ENCODE measurements at places on chromosomes 5 and 9. TPM values are rescaled to one million over a fixed set of nuclear protein-coding genes. Genes with fewer than 3 reads are reported as not detected.

DNA sequence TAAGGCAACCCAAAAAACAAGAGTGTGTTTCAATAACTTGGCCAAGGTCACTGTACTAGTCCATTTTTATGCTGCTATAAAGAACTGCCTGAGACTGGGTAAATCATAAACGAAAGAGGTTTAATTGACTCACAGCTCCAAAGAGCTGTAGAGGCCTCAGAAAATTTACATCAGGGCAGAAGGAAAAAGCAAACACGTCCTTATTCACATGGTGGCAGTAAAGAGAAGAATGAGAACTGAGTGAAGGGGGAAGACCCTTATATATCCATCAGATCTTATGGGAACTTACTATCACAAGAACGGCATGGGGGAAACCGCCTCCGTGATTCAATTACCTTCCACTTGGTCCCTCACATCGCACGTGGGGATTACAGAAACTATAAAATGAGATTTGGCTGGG lies 64.3 kb upstream of the CAMK4 start:
- DNase-seq = no peak

DNA sequence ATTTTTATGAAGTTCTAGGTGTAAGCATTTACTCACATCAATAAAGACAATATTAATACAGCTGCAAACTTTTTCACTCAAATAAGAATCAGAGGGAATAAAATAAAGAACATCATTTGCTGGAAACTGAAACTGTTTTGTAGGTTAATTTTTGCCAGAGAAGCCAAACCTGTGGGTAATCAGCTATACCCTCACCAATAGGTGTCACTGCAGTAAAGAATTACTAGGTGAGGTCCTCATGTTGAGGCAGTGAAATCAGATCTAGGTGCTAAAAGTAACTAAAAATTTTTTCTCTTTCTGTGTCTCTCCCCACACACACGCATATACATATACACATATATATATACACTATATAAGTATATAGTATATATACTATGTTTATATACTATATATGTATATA lies 1016.3 kb upstream of the SEMA6A start:
- DNase-seq = no peak

DNA sequence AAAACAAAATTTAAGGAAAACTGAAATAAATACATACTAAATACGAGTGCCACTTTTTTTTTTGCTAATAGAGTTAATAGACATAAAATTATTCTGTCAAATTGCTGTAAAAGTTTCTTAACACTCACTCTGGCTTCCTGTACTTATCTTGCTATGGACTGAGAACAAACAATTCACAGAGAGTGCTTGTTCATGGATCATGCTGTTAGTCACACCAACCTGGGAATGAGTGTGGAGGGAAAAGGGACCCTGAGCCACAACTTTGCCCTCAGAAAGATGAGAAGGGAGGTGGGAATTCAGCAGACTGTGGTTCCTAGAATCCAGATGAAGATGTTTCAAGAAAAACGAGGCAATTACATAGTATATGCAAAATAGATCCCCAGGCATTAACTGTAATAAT lies 246.9 kb downstream of the FBXL7 start:
- no peak for DNase-seq

DNA sequence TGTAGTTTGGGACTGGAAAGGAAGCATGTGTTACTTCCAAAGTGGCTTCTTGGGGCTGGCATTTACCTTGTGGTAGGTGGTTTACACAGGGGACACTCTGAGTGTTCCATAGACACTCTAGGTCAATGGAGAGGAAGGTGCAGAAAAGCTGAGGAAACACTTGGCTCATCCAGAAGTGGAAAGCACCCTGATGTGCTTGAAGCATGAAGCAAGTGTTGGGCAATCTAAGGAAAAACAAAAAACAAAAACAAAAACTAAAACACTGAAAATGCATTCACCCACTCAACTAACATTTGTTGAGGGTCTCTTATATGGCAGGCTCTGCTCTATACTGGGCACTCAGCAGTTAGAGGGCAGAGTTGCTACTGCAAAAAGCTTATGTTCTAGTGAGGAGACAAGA lies 2.9 kb upstream of the ERAP2 start:
- DNase-seq = no peak

- DNase-seq = no peak
Observed at GRCh38 chr5:9818340-9818845, 188.2 kb upstream of the TAS2R1 start.

GRCh38 chr9:35980289-35981011 lies 22.5 kb upstream of the OR2S2 start:
- DNase-seq = no peak

DNA sequence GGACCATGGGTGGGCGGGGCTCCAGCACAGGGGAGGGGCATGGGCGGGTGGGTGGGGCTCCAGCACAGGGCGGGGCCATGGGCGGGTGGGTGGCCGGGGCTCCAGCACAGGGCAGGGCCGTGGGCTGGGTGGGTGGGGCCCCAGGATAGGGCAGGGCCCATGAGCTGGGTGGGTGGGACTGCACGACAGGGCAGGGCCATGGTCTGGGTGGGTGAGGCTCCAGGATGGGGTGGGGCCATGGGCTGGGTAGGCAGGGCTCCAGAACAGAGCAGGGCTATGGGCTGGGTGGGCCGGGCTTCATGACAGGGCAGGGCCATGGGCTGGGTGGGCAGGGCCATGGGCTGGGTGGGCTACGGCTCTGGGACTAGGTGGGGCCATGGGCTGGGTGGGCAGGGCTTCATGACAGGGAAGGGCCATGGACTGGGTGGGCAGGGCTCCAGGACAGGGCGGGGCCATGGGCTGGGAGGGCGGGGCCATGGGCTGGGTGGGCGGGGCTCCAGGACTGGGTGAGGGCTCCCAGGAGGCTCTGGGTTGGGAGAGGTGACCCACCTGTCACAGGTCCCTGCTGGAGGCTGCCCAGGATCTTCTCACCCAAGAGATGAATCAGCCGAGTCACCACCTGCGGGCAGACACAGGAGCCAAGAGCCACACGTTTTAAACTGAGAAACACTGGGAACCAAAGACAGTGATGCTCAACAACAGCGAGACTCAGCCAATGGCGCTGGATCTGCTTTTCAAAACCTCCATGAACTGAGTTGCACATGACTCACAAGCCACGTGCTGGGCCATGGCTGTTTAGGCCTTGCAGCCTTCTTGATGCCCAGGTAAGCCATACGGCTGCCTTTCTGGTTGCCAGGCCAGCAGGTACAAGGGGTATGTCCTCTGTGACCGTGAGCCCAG lies 33.6 kb upstream of the NSMF start:
- no peak for DNase-seq

GRCh38 chr9:19748278-19749126 lies 40.3 kb downstream of the SLC24A2 start:
- DNase-seq = no peak

DNA sequence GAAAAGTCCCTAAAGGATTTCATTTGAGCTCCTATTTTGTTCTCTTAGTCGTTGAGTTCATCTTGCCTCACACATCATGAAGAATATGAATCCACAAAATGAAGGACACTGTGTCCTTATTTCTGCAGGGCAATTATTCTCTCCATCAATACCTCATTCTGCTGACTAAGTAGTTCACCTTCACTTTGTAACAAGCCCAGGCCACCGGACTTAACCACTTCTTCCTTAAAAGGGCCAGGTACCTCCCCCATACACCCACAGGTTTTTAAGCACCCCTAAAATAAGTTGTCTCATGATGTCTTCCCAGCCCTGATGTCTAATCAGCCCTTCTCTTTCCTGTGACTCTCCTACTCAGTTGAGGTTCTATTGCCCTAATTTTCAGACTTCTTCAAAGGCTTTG lies 67.1 kb upstream of the PLPP6 start:
- DNase-seq = no peak

DNA sequence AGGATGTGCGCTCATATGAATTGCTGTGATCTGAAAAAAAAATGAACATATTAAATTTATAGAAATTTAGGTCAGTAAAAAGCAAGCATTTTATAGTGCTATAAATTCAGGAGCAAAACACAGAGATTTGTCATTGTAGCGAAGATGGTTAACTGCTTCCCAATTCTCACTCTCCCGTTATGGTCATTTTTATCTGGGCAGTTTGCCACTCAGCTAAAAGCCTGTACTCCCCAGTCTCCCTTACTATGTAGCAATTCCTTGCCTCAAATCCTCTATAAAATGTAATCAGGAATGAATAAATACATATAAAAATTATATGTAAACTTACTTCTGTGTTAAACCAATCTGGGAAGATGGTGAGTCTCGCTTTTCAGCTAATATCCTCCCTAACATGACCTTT lies 471.5 kb downstream of the HINT1 start:
- DNase-seq = no peak

DNA sequence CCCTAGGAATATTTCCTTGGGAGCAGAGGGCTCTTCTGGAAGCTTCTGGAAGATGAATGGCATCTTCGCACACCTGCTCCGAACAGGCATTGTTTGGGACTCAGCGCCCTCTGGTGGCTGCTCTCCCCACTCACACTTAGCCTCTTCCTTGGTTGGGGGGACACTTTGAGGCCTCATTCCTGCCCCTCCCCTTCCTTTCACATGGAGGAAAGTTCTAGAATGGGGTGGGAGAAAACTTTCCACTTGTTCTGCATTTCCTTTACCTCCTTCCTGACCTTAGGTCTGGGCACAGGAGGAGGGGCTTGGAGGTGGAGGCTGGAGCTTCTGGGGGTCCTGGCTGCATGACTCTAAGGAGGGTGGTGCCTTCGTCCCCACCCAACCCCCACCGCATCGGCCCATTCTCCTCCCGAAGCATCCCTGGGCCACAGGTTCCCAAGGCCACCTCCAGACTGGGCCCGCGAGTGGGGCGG lies 19.3 kb upstream of the SMIM32 start:
- peak; percentile 34 for DNase-seq

DNA sequence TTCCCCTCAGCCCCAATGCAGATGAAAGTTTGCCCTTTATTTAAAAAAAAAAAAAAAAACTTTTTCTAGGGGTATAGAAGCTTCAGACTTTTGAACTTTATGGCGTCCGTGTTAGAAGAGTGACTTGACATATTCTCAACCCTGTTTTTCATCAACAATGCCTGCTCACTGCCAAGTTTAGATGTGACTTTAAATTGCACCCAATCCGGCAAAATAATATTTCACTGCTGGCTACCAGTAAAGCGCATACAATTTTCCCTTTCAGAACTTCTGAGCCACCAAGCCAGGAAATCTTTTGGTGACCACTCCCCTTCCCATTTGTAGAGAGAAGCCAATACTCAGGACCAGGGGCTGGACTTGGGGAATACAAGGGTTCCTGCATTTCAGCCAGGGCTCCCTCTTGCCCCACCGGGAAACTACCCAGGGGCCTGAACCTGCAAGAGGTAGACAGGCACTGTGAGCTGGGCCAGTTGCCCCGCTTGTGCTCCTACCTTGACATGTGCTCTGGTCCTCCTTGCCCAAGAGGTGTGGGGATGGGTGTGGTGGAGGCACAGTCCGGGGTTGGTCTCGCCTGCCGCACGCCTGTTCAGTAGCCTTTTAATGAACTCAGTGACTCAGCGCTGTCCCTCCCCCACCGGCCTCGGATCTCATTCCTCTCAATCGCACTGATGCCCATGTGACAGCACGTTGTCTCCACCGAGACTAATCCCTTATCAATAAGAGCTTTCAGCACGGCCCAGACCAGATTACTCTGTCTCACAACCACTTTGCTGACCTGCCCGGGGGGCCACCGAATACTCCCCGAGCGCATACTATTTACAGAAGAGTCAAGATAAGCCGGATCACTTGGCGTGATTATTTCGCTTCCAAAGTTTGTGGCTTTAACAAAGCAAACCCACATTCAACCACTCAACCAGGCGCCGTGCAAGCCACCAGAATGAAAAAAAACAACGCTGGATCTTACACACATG lies 226.4 kb downstream of the DCP2 start:
- no peak for DNase-seq

DNA sequence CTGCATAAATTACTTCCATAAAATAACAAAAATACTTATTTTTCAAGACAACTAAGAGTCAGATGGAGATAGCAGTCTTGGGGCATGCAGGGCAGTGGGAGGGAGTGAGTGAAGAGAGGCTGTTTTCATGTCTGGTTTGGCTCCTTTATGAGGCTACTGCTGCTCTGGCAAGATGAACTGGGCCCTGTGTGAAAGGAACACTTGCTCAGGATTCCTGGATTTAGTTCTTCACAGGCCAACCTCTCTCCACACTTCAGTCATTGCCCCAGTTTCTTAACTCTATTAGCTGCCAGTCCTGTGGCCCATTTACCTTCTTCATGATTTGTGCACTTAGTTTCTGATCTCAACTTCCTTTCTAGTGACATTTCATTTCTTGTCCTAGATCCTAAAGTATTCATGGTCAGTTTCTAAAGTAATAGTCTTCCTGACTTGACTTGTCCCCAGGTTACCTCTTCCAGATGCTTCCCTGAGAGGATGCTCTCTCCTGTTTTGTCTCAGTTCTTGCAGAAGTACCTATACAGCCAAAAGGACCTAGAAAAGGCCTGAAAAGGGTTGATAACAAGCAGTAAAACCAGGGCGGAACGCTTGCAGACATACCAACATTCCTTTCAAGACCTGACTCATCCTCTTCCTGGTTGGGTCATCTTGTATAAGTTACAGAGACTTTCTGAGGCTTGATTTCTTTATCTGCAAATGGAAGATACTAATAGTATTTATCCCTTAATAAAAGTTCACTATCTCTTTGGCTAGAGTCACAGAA lies 77.0 kb upstream of the ZFAND5 start:
- DNase-seq = no peak

- no peak for DNase-seq
Observed at GRCh38 chr5:131285703-131286399, 22.0 kb downstream of the CDC42SE2 start.

- no peak for DNase-seq
Observed at GRCh38 chr9:137482094-137482781, 23.1 kb upstream of the NSMF start.

GRCh38 chr9:20125727-20126126 lies 336.9 kb upstream of the SLC24A2 start:
- no peak for DNase-seq

GRCh38 chr9:121974421-121974820 lies 118.7 kb downstream of the TTLL11 start:
- no peak for DNase-seq

DNA sequence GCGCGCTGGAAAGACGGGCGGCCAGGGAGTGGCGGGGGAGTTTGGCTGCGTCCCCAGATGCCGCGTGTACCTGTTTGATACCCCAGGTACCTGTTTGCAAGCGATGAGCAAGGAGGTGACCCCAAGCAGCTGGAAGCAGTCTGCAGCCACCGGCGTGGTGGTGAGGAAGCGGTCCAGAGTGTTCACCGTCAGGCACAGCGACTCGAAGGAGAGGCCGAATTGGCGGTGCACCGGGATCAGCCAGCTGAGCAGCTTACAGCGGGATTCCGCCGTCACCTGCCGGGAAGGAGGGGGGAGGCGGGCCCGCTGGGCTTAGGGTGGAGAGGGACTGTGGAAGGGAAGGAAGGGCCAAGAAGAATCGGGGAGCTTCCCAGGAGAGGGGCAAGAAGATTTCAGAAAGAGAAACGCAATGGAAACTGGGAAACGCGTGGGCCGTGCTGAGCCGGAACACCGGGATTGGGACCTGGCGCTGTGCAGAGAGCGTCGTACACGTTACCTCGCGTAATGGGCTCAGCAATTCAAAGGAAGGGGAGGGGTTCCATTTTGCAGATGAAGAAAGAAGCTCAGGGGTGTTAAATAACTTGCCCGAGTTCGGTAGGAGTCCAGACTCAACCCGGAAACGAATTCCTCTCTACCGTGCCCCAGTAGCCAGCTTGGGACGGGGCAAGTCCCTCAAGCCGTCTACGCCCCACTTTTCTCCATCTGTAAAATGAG lies 980 bp downstream of the CCNO start:
- DNase-seq = no peak

- DNase-seq = no peak
Observed at GRCh38 chr9:38079461-38080031, 10.5 kb upstream of the SHB start.

The CMYA5 gene
- 2.7 TPM for total RNA-seq

The ENTPD2 gene
- total RNA-seq = 0.09 TPM

The CCDC171 gene
- 13.9 TPM for total RNA-seq

The ANKDD1B gene
- 0.33 TPM for total RNA-seq

The RXRA gene
- total RNA-seq = 7.0 TPM

The SPINK6 gene
- total RNA-seq = 1.2 TPM

The FIBCD1 gene
- 0.09 TPM for total RNA-seq
